GM12878 (cell line): ENCODE measurements at places on chromosomes 3 and 15.

- DNase-seq, result no peak
- H3K4me1 ChIP-seq, result no peaks in the 10 kb centered on the region
- H3K36me3 ChIP-seq, result no peaks in the 10 kb centered on the region
- no peaks in the 10 kb centered on the region; the same call in 1 of the 2 replicates for H3K27me3 ChIP-seq
Measured at GRCh38 chr3:51311055-51311454, 74.0 kb upstream of the MANF start.

GRCh38 chr15:81007428-81008064 lies 6.8 kb downstream of the TLNRD1 start:
- no peak overlapping the region for H3K27ac ChIP-seq
- H3K27me3 ChIP-seq, result no peaks in the 10 kb centered on the region
- H3K4me3 ChIP-seq, result no peak overlapping the region
- peaks cover 6% of the 10 kb centered on the region for H3K4me1 ChIP-seq
- DNase-seq, result no peak
- H3K36me3 ChIP-seq, result no peaks in the 10 kb centered on the region; the same call in 1 of the 2 replicates

- H3K4me3 ChIP-seq, result no peak overlapping the region
- no peaks in the 10 kb centered on the region for H3K36me3 ChIP-seq
- H3K27ac ChIP-seq, result no peak overlapping the region
- H3K4me1 ChIP-seq, result no peaks in the 10 kb centered on the region
- no peaks in the 10 kb centered on the region for H3K27me3 ChIP-seq
- no peak for DNase-seq
Measured at GRCh38 chr3:39849992-39850715, 40.7 kb downstream of the MYRIP start.

DNA sequence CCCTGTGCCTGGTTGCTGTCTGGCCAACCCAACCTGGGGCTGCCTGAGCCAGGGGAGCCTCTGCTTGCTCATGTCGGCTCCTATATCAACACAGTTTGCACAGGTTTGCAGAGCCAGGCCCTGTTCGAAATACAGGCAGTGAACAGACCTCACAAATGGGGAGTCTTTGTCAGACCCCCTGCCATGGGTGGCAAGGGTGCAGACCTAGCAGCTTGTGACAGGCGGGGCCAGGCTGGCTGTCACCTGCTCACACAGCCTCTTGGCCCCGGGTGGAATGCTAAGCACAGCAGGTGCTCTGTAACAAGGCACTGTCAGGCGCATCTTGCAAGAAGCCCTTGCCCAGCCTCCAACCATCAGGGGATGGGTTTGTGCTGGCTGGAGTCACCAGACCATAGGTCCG lies 47.3 kb downstream of the BDH1 start:
- H3K27ac ChIP-seq, result no peak overlapping the region
- H3K27me3 ChIP-seq, result no peaks in the 10 kb centered on the region
- H3K4me1 ChIP-seq, result no peaks in the 10 kb centered on the region
- DNase-seq, result no peak
- H3K4me3 ChIP-seq, result no peak overlapping the region

- no peaks in the 10 kb centered on the region for H3K36me3 ChIP-seq
- DNase-seq, result no peak
- no peaks in the 10 kb centered on the region; the same call in 1 of the 2 replicates for H3K27me3 ChIP-seq
- H3K27ac ChIP-seq, result no peak overlapping the region
Measured at GRCh38 chr15:38748710-38749109, 184.1 kb upstream of the RASGRP1 start.

- no peaks in the 10 kb centered on the region for H3K36me3 ChIP-seq
- H3K27me3 ChIP-seq, result no peaks in the 10 kb centered on the region
- DNase-seq, result no peak
- H3K27ac ChIP-seq, result no peak overlapping the region
Measured at GRCh38 chr15:40130799-40131502, 22.3 kb upstream of the BMF start.

GRCh38 chr15:90893175-90894090 lies 9.1 kb downstream of the FES start:
- H3K27me3 ChIP-seq, result no peaks in the 10 kb centered on the region
- no peak overlapping the region for H3K27ac ChIP-seq
- DNase-seq, result no peak

DNA sequence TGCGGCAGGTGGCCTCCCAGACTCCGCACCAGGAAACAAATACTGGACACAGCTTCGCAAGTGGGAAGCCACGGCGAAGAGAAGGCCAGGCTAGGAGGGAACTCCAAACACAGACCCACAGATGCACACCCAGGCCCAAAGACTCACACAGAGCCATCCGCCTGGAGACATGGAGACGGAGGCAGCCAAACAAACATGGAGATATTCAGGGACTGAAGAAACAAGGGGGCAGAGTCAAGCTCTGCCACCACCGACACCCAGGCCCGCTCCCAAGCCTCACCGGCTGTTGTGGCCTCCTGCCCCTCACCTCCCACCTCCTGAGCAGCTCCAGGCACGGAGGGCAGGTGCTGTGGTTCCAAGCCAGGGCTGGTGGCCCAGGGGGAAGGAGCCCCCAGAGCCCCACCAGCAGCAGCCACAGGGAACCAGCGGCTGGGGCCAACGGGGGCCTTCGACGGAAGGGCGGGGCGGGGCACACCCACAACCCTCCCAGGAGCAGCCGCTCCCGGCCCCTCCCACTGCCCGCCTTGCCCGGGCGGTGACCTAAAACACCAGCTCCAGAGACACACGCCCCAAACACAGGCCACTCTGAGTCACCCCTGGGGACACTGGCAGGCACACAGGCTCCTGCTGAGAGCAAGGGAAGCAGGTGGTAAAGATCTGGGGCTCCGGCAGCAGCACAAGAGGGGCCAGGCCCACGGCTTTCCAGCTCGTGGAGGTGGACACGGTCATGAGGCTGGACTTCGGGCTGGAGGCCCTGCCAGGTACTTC lies 31.9 kb downstream of the TNK2 start:
- no peaks in the 10 kb centered on the region for H3K4me1 ChIP-seq
- no peak overlapping the region for H3K4me3 ChIP-seq
- no peak for DNase-seq
- no peak overlapping the region for H3K27ac ChIP-seq
- H3K36me3 ChIP-seq, result peaks cover 15% of the 10 kb centered on the region

GRCh38 chr3:195119461-195120266 lies 151.3 kb downstream of the XXYLT1 start:
- no peak overlapping the region for H3K27ac ChIP-seq
- 0 out of 2 replicates have a peak, but pooled peaks cover 2% of the 10 kb centered on the region for H3K36me3 ChIP-seq
- no peak overlapping the region for H3K4me3 ChIP-seq

- H3K4me3 ChIP-seq, result no peak overlapping the region
- no peaks in the 10 kb centered on the region for H3K27me3 ChIP-seq
- no peaks in the 10 kb centered on the region for H3K36me3 ChIP-seq
- no peak for DNase-seq
- no peaks in the 10 kb centered on the region for H3K4me1 ChIP-seq
- H3K27ac ChIP-seq, result no peak overlapping the region
Measured at GRCh38 chr15:43920815-43921214, 94.0 kb downstream of the WDR76 start.

DNA sequence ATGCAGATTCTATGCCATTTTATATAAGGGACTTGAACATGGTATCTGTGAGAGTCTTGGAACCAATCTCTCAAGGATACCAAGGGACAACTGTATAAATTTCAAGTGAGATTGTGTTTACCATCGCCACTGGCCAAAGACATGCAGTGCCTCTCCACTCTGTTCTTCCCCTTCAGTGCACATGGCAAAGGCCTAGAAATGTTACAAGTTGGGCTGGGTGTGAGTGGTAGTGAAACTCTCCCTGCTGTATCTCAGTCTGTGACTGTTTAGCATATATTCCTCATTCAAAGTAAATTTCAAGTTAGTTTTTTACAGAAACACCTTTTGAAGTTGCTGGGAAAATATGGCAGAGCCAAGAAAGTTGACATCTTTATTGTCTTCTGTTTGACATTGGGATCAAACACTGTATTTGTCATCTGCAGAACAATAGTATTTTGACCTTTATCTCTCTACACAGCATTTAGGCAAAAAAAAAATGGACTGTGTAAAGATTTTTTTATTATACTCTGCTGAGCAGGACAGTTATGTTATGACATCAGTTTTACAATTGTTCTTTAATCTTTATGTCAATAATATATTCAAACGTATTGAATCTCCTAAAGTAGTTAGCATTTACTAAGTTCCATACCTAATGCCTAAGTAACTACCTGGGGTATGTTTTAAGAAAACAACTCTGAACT lies 101.4 kb downstream of the CCNL1 start:
- peaks cover 22% of the 10 kb centered on the region for H3K4me1 ChIP-seq
- H3K27ac ChIP-seq, result peak overlapping the region; percentile 55
- H3K4me3 ChIP-seq, result no peak overlapping the region
- DNase-seq, result no peak

DNA sequence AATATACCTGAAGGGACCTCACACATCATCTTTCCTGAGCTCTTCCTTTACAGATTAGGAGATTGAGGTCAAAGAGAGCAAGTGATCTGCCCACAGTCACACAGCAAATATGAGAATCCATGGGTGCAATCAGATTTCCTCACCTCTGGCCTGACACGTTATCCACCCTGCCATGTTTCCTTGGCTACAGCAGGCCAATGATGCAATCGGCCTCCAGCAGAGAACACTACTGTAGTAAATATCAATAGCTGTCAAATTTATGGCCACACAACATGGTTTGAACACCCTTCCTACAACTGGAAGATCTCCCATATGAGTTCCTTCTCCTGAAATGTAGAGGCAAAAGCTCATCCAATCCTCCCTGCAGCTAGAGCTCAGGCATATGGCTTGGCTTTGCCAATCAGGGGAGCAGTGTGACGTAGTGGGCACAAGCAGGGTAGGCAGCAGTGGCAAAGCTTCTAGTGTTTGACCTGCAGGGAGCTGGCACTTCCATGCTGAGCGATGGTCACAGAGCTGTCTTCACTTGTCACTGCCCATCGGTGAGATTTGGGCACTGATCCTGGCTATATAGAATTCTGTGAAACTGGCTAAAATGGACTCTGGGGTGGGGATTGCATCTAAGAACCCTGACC lies 271.3 kb downstream of the TJP1 start:
- DNase-seq, result no peak
- H3K27me3 ChIP-seq, result no peaks in the 10 kb centered on the region
- H3K27ac ChIP-seq, result no peak overlapping the region
- no peaks in the 10 kb centered on the region for H3K36me3 ChIP-seq

DNA sequence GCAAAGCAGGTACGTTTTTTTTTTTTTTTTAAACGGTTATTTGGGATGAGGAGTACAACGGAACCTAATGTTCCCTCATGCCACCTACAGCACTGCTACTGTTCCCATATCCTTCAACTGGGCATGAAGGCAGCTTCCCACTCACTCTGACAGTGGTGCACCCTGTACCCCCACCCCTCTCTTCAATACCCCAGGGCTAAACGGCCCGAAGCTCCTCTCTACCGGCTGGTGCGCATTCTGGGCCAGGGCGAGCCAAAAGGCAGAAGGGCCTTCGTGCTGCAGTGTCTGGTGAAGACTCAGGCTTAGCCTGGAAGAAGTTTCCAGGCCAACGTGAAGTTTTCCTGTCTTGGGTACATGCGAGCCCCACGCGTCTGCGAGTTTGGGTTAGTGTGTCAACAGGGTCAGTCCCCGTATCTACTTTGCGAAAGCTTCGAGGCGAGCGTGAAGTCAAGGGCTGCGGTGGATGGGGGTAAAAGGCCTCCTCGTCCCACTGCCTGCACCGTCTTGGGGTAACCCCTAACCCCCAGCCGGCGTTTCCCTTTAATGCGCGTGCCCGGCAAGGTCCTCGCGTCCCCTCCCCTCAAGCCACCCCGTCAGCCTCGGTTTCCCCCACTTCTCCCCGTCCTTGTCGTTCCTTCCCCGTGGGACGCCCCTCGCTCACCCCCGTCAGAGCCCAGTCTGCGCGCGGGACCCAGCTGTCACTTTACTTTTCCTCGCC lies 765 bp upstream of the UBE2E2 start:
- no peaks in the 10 kb centered on the region for H3K27me3 ChIP-seq
- H3K4me1 ChIP-seq, result no peaks in the 10 kb centered on the region
- H3K27ac ChIP-seq, result no peak overlapping the region
- DNase-seq, result no peak

DNA sequence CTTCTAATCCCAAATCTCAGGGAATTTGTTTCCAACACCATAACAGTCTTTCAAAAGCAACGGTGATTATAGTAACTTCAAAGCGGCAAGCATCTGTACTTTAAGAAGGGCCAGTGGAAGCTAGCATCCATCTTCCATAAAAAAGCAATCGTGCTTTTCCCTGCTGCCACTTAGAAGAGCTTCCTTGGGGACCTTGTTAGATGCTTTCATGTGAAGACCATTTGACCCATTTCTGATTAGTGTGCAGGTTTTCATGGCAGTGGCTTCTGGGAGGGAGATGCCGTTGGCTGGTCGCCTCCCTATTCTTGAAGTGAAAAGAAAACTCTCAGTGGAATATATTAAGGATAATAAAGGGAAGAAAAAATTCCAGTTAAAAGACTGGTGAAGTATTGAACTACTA lies 354.1 kb downstream of the ROBO2 start:
- no peaks in the 10 kb centered on the region for H3K4me1 ChIP-seq
- DNase-seq, result no peak
- no peak overlapping the region for H3K4me3 ChIP-seq
- H3K27me3 ChIP-seq, result no peaks in the 10 kb centered on the region

- H3K4me1 ChIP-seq, result peaks cover 11% of the 10 kb centered on the region; the same call in 1 of the 2 replicates
- 0 out of 2 replicates have a peak, but pooled peaks cover 2% of the 10 kb centered on the region for H3K36me3 ChIP-seq
Measured at GRCh38 chr3:111702996-111703985, 108.1 kb upstream of the ZBED2 start.

DNA sequence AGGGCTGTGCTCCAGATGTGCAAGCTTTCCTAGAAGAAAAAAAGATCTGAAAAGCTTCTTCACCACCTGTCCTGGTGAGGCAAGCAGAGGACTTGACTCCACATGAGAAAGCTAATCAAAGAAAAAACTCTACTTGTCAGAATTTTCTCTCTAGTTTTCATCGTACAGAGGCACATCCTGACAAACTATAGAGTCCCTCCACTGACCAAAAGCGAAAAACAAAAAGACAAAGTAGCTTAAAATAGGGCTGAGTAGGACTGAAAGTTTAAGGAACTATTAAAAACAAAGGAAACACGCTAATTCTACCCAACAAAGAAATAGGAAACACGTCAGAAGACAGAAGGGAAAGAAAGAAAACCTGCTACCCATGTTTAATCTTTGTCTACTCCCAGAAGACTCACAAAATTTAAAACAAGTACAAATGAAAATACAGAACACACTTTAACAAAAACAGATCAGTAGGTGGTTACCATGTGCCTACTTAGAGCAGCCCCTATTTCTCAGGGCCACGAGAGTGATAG lies 26.5 kb downstream of the NANOGP8 start:
- H3K27me3 ChIP-seq, result no peaks in the 10 kb centered on the region
- H3K27ac ChIP-seq, result peak overlapping the region; percentile 77
- peaks cover 8% of the 10 kb centered on the region; the same call in 1 of the 2 replicates for H3K4me1 ChIP-seq

DNA sequence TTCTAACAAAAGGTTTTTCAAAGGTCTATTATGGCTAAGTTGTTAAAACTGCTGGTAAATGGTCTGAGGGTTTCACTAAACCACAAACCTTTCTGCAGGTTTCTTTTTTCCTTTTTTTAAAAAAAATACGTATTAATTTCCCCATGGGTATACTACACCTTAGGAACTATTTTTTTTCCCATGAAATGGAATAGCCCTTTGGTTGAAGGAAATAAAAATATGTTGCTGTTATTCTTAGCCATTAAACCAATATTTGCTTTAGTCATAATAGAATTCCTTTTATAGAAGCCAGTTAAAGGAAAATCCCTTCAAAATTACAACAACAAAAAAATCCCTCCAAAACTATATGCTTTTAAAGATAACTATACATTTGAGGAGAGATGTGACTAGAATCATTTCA lies 1303.3 kb downstream of the ROBO2 start:
- no peak overlapping the region for H3K27ac ChIP-seq
- no peaks in the 10 kb centered on the region for H3K27me3 ChIP-seq
- no peaks in the 10 kb centered on the region for H3K4me1 ChIP-seq
- DNase-seq, result no peak
